ENCODE measurements at places on chromosomes 13 and 19.

- DNase-seq: no peak
Observed at GRCh38 chr13:36766295-36766694, 52.7 kb upstream of the RFXAP start.

DNA sequence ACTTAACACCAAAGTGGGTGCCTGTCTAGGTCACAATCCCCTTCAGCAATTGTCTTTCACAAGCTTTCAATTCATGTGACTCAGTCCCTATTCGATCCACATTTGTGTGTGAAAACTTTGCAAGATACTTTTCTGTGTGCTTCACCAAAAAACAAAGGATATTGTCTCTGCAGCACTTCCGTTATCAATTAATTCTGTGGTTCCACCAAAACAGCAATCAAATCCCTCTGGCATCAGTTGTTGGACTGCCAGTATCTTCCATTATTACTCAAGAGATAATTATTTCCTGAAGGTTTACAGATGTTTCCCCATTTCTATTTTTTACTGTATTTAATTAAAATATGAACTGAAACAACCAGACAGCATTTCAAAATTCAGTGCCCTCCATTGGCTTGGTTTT lies 481.4 kb downstream of the SUCLA2 start:
- no peak for DNase-seq

DNA sequence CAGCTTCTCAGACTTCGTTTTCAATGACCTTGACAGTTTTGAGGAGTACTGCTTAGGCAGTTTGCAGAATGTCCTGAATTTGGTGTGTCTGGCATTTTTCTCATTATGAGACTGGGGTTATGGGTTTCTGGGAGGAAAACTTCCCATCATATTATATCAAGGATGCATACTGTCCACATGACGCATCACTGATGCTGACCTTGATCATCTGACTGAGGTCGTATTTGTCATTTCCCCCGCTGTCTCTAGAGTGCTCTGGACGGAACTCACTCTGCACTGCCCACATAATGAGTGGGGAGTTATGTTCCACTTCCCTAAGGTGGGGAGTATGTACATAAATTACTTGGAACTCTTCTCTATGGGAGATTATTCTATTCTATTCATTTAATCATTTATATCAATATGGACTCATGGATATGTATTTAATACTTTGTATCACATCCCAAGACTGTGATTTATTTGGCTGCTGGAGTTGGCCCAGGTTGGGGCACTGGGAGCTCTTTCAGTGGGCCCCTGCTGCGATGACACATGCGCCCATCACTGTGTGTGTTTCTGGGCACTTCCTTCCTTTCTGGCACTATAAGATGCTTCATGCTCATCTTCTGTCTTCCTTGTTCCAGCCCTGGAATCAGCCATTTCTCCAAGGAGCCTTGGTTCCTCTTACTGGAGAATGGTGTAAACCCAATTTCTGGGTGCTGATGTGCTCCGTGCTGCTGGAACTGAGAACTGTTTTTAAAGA lies 138.6 kb downstream of the MIPEP start:
- no peak for DNase-seq

GRCh38 chr13:29020314-29020713 lies 200.2 kb downstream of the MTUS2 start:
- no peak for DNase-seq

GRCh38 chr13:27339299-27339698 lies 68.7 kb downstream of the RASL11A start:
- DNase-seq: peak; percentile 16

DNA sequence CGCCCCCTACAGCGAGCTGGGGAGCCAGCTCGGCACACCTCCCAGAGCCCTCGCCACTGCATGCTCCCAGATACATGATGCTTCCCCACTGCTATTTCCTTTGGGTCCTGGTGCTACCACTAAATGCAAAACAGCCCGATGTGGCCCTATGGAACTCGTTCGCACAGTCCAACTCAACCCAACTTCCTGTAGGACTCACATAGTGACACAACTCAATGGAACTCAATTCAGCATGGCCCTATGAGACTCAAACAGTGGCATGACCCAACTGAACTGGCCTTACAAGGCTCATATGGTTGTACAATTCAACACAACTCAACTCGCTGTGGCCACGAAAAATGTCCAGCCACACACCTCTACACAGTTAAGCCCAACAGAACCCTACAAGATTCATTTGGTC lies 3.5 kb downstream of the KCNA7 start:
- DNase-seq: no peak

GRCh38 chr19:4061178-4061682 lies 5.5 kb downstream of the ZBTB7A start:
- DNase-seq: no peak
